ENCODE measurements at places on chromosomes 3 and 15.

- no peak for DNase-seq
Measured at GRCh38 chr3:126990024-126990700, 7.2 kb downstream of the PLXNA1 start.

GRCh38 chr3:101847328-101847727 is 2.0 kb upstream of the NFKBIZ start:
- DNase-seq = no peak

DNA sequence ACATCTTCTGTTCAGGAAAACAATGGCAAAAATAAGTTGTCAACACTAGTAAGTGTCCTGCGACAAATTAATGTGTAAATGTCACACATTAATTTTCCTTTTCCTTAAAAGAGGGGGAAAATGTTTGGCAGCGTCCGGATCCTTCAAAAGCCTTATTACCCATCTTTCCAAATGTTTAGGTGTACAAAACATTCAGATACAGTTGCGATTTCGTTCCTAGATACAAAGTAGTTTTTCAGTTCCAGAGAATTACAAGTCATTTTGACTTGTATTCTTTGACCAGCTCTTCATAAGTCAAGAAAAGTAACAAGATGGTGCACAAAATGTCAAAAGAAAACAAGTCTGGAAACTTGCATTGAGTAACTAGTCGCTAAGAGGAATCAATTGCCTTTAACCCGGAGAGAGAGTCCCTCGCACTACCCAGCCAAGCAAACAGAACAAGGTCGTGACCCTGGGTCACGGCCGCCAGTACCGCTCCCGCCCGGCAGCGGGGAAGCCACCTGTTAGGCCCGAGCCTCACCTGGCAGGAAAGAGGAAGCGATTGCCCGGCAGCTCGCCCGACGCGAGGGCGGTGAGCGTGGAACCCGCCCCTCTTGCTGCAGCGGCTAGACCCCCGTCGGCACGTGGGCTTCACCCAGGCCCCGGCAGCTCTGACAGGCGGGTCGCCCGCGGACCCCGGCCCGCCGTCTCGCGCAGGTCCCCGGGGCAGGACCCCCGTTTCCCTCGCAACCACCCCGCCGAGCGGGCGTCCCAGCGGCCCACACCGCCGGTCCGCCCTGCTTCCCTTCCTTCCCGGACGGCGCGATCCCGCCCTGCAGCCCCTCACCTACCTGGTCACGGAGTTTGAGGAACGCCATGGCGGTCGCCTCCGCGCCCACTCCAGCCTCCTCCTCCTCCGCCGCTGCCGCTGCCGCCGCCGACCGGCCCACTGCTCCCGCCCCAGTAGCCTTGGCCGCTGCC is 61.0 kb upstream of the ANKRD28 start:
- DNase-seq = no peak

GRCh38 chr15:91854639-91854990 is 1.1 kb downstream of the SLCO3A1 start:
- DNase-seq = no peak

- no peak for DNase-seq
Measured at GRCh38 chr15:39127925-39128617, 452.8 kb upstream of the THBS1 start.

DNA sequence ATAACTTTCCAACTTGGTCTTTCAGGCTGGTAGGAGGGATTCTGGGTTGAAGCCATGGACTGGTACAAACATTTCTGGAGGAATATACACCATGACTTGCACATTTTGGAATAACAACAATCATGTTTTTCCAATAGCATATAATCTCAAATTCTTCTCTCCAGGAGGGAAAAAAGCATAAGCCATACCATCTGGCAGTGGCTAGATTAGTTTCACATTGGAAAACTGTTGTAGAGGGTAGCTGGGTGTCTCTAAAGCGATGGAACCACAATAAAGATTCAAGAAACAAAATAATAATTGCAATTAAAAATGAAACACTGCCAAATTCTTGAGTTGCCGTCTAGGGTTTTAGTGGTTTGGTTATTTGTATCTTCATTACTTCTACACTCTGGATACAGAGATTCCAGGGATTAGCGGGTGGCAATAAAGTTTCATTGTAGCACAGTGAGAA is 278.5 kb upstream of the RASGRP1 start:
- DNase-seq = no peak

GRCh38 chr3:69743975-69744906 is 5.0 kb downstream of the MITF start:
- no peak for DNase-seq

- DNase-seq = no peak
Measured at GRCh38 chr3:27575499-27575898, 91.3 kb upstream of the SLC4A7 start.

DNA sequence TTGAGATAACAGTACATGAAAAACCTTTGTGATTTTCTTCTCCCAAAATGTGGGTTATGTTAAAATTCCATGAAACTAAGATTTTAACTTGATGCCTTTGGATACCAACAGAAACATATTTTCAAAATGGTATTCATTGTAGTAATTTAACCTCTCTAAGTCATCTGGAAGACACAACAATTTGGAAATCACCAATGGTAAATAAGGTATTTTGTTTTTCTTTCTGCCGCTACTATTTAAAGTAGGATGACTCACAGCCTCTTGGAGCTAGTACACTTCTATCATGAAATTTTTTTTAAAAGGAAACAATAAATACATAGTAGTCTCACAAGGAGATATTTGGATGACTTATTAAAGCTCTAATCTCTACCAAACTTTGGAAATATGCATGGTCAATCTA is 291.6 kb upstream of the VEPH1 start:
- no peak for DNase-seq

GRCh38 chr3:114597871-114598270 is 304.0 kb downstream of the TIGIT start:
- no peak for DNase-seq

- no peak for DNase-seq
Measured at GRCh38 chr15:82870727-82871320, 61.4 kb downstream of the WHAMM start.

- DNase-seq = no peak
Measured at GRCh38 chr3:112579232-112579631, 17.4 kb downstream of the SLC35A5 start.

DNA sequence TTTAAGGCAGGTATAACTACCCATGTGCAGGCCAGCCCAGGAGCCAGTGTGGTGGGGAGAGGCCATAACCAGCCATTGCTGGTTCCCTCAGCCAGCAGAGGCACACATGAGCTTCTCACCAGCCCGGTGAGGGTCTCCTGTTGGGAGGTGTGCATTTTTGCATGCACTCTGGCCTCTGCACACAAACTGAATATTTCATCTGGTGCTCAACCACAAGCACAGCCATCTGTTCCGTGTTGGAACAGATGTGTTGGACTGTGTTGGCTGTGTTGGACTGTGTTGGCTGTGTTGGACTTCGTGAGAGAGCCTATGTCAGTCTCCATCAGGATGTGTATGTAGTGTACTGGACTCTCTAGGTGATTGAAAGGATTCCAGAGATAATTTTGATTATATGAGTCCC is 67.2 kb downstream of the RPL39L start:
- no peak for DNase-seq

Measured in NCI-H2081 treated with DMSO at 0.1 percent for 48 hours (cell line).